Motor neuron (in vitro differentiated cells): ENCODE measurements at places on chromosomes 3 and 15. TPM values are rescaled to one million over a fixed set of nuclear protein-coding genes. Genes with fewer than 3 reads are reported as not detected.

Gene LHFPL4
- 13.5 and 16.9 TPM in 2 replicates for total RNA-seq

Gene PIF1
- 3.5 and 3.6 TPM in 2 replicates for total RNA-seq

Gene EXD1
- total RNA-seq: 0.14 TPM in 1 of 2 replicates, not detected in the other

Gene KLHL40
- 0.15 TPM in 1 of 2 replicates, not detected in the other for total RNA-seq

Gene GPR27
- total RNA-seq: 9.7 and 11.0 TPM in 2 replicates

Gene MUC13
- total RNA-seq: 0.24 and 0.34 TPM in 2 replicates

Gene PSTPIP1
- 0.81 and 0.92 TPM in 2 replicates for total RNA-seq

Gene CHRD
- total RNA-seq: 4.6 and 5.1 TPM in 2 replicates
